ENCODE measurements at places on chromosomes 6 and 20. TPM values are rescaled to one million over a fixed set of nuclear protein-coding genes. Genes with fewer than 3 reads are reported as not detected.

DNA sequence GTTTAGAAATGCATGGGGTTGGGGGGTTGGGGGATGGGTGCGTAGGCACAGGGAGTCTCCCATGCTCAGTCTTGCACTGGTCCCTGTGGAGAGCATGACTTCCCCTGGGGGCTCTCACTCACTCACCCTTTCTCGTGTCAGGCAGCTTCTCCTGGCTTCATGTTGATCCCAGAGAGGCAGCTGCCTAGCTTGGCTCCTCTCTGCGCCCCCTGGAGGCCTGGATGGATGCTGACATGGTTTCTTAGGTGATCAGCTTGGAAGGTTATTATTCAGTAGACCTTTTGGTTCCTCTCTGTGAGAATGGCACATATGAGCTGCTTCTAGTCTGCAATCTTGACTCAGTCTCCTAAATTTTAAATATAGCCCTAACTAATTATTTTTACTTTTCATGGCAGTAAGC lies 109.3 kb upstream of the FAM83B start:
- no peak for DNase-seq

DNA sequence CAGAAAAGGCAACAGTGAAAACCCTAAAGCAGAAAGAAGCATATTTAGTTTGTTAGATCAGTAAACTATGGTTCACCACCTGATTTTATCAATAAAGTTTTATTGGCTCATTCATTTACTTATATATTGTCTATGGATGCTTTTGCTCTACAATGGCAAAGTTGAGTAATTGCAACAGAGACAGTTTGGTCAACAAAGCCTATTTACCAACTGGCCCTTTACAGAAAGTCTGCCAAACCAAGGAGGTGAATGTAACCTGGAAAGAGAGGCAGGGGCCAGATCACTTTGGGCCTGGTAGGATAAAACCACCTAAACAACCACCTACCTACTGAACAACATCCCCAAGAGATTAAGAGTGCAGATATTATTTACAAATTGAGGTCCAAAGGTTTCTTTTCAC lies 19.4 kb downstream of the SAYSD1 start:
- DNase-seq: no peak

DNA sequence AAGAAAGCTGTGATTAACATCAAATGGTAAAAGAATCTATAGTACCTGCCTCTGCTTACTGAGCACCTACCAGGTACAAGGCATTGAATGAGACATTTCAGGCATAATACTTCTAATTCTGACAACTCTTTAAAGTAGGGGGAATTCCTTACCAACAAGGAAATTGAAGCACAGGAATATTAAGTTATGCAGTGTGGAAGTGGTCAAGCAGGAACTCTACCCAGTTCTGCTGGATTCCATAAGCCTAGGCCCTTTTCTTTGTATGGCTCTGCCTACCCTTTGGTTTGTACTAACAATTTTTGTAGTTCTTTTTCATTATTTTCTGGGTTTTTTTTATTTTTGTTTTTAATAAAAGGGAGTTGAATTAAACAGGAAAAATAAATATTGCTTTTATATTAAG lies 114.5 kb downstream of the MAP3K5 start:
- no peak for DNase-seq

- DNase-seq: no peak
These were observed 34.0 kb upstream of the MMS22L start for GRCh38 chr6:97316978-97317377.

DNA sequence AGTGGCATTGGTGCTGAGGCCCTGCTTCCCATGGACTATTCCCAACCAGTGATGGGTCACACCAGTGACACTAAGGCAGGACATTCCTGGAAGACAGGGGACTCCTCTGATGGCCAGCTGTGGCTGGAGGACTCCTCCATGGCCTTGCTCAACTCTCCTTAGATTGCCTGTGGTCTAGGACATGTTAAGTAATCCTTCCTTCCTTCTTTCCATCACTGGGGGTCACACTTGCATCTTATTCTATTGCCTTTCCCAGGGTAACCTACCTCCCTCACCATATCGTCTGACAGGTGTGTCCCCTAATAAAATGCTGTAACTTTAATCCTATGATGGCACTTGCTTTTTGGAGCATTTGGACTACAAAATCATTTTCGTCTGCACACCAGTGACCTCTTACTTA lies 24.5 kb upstream of the HLA-A start:
- DNase-seq: no peak

DNA sequence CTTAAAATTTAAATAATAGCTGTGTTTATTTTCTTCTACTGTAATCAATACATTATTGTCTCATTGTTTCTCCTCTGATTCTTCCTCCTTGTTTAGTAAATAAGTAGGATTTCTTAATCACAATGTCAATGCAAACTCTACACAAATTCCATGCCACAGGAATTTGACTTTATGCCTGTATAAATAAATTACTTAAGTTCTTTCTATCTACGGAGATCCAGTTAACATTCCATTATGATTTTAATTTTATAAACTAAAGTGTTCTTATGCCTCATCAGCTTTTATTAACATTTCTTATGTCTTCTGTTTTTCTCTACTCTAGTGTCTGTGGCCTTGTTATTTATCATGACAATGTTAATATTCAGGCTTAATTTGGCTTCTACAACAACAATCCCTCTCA lies 1169.2 kb downstream of the GRIK2 start:
- no peak for DNase-seq

DNA sequence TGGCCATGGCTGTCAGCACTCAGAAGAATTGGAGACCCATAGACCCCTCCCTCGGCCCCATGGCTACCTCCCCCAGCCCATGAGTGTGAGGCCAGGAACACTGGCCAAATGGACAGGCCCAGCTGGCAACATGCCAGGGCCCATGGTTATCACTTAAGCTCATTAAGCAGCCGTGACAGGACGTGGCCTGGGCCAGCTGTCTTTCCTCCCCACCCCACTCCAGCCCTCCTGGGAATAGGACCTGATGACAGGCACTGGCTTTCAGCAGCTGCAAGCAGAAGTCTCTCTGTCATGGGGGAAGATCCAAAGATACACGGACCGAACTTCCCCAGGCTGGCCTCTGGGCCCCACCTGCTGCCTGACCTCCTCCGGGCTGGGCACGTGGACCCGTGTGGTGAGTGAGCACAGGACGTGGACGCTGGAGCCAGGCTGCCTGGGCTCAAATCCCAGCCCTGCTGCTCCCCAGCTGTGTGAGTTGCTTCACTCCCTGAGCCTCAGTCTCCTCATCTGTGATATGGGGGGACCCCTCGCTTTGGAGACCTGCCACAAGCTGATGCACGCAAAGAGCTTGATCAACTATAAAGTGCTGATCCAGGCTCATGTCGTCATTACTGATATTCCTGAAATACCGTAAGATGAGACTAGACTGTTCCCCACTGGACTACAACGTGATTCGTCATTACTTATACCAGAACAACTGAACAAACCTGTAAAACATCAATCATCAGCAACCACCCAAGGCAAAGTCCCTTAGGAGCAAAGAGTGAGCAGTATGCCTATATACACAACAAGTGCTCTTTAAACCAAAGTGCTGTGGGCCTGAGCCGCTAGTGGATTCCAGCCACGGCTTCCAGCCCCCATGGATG lies 22.0 kb upstream of the VSTM2L start:
- peak; percentile 21 for DNase-seq

GRCh38 chr6:109632405-109632804 lies 58.6 kb downstream of the AK9 start:
- no peak for DNase-seq

GRCh38 chr6:112163295-112164257 lies 76.2 kb downstream of the FAM229B start:
- peak; percentile 44 for DNase-seq

- no peak for DNase-seq
These were observed 229.8 kb downstream of the HIVEP2 start for GRCh38 chr6:142714951-142715785.

DNA sequence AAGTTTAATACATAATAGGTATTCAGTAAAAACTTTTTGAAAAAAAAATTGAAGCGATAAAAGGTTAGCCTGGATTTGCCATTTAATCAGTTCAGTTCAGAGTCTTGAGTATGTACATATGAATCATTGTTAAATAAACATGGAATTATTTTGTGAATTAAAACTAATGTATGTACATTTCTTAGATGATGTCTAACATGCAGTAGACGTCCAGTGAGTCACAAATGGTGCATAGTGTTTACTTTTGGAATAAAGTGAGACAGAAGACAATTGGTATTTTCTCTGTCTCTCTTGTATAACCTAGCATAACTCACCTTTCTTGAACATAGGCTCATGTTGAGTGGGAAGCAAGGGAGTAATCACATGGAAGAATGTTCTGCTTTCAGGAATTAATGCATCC lies 83.5 kb downstream of the EYS start:
- no peak for DNase-seq

- no peak for DNase-seq
These were observed 197.7 kb downstream of the BCAS1 start for GRCh38 chr20:53872561-53873229.

- DNase-seq: no peak
These were observed 32.5 kb downstream of the SYNDIG1 start for GRCh38 chr20:24501764-24502556.

GRCh38 chr6:116217069-116217468 lies 36.8 kb downstream of the TSPYL4 start:
- no peak for DNase-seq

GRCh38 chr6:53956068-53956711 lies 155.1 kb upstream of the MLIP start:
- DNase-seq: peak; percentile 79

DNA sequence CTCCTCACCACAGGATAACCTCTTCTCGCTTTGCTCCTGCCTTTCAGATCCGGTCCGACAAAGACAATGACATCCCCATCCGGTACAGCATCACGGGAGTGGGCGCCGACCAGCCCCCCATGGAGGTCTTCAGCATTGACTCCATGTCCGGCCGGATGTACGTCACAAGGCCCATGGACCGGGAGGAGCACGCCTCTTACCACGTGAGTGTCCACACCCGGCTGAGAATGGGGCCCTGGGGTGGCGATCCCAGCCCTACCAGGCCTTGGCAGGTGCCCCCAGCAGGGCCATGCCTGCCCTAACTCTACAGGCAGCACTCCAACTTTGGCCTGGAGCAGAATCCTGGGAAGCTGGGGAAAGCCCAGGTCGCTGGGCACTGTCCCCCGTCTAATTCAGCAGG lies 221.1 kb downstream of the TAF4 start:
- peak; percentile 41 for DNase-seq

DNA sequence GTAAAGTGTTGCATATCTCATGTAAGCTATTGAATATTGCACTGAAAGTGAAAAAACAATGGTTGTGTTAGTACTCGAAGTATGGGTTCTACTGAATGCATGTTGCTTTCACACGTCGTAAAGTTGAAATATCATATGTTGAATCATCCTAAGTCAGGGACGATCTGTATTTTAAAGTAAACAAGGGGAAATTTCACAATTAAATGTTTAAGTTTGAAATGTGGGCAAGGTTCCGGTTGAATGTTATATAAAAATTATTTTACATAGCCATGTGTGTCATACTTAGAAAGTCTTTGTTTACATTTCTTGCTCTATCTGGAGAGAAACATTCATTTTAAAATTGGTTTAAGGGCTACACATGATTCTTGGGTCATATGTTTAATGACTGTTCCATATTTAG lies 76.8 kb downstream of the AKAP7 start:
- no peak for DNase-seq

DNA sequence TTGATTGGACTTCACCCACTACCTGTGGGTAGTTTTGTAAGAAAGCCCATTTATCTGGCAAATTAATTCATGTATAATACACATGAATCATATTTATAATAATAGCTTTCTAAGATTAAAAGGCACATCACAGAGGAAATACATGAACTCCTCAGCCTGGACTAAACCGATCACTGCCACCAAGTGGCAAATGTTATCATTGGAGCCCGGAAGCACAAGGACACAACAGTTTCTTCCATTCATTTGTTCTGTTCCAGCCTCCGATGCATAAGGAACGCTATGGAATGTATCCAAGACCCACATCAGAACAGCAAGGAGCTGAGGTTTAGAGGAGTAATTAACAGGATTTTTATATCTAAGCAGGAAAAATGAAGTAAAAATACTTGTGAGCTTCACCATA lies 13.9 kb upstream of the IPCEF1 start:
- no peak for DNase-seq

DNA sequence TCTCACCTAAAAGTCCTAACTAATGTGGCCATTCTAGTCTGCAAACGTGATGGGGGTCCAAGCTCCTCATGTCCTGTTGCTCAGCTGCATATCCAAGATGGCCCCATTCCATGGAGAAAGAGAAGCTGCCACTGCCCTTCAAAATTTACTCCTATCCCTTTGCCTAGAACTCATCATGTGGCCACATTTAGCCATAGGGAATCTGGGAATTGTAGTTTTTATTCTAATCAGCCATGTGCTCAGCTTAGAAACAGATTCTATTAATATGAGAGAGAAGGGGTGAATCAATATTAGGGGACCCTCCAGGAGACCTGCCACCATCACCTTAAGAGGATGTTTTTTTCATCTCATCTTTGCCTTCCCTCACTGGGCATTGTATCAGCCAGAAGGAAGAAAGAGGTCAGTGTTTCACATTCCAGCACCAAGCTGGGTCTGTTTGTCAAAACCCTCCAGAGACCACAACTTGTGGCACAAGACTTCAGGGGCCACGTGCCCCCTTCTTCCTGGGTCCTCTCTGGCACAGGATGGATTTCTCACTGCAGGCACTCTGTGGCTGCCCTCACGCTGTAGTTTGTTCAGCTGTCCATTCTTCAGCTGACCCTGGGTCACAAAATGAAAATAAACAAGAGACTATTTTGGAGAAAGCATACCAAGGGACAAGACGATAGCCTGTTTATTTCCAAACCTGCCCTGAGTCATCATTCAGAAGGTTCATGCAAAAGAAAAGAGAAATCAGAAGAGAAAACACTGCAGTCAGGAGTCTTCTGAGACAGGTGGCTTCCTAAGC lies 172.0 kb downstream of the EYA2 start:
- DNase-seq: no peak

- no peak for DNase-seq
These were observed 23.7 kb upstream of the TSHZ2 start for GRCh38 chr20:52948491-52948890.

DNA sequence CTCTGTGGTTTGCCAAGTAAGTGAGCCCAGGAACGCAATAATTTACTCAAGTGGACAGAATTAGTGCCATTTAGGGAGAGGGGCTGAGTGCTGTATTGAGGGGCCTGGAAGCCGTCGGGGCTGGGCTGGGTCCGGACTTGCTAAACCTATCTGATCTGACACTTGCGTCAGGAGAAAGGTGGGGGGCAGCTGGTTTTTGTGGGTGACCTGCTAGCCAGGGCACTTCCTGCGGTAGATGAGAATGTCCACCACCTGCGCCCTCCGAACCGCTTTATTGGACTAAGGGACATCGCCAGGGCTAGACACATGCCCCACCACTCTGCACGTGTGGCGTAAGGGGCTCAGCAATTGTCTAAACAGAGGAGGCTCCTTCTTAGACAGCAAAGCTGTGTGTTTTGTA lies 139.1 kb downstream of the CDH4 start:
- no peak for DNase-seq

- DNase-seq: no peak
These were observed 23.5 kb downstream of the UQCC2 start for GRCh38 chr6:33688006-33688405.

GRCh38 chr6:45933855-45934254 lies 81.8 kb downstream of the CLIC5 start:
- no peak for DNase-seq

- peak; percentile 47 for DNase-seq
These were observed 49.6 kb upstream of the ZNF217 start for GRCh38 chr20:53643031-53643832.

The ASF1A gene
- polyA plus RNA-seq: 6.5 TPM

The RAMACL gene
- 0.49 TPM for polyA plus RNA-seq

The LRRC1 gene
- polyA plus RNA-seq: 7.2 TPM

The PM20D2 gene
- 3.6 TPM for polyA plus RNA-seq

The SMLR1 gene
- 0.05 TPM for polyA plus RNA-seq

The SCUBE3 gene
- 0.02 TPM for polyA plus RNA-seq

The CST2 gene
- 7.5 TPM for polyA plus RNA-seq
